T-helper 9 cell (primary cell): ENCODE measurements at places on chromosomes 2 and 18.

DNA sequence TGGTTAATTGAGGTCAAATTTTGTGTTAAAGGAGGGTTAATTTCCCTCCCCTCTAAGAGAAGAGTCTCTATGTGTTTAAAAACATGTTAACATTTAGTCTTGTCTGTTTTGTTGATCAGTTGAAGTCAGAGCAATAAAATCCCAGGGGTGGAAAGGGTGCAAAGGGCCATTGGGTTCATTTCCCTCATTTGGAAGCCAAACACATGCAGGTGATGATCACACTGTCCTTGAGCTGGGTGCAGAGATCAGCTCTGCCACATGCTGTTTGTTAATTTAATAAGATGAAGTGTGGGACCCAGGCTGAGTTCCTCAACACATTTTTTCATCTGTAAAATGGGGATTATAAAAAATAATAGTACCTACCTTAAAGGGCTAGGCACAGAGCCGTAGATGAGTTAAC is 260.9 kb downstream of the LPIN1 start:
- DNase-seq = no peak

- no peak for DNase-seq
These were observed 6.0 kb upstream of the ARL4C start for GRCh38 chr2:234502919-234503285.

- DNase-seq = no peak
These were observed 31.7 kb upstream of the CYBRD1 start for GRCh38 chr2:171490577-171490976.

GRCh38 chr2:201191132-201191875 is 8.4 kb downstream of the CASP10 start:
- DNase-seq = no peak

GRCh38 chr2:241138471-241138870 is 10.8 kb downstream of the PASK start:
- no peak for DNase-seq

GRCh38 chr2:46500801-46501200 is 21.4 kb downstream of the TMEM247 start:
- no peak for DNase-seq

DNA sequence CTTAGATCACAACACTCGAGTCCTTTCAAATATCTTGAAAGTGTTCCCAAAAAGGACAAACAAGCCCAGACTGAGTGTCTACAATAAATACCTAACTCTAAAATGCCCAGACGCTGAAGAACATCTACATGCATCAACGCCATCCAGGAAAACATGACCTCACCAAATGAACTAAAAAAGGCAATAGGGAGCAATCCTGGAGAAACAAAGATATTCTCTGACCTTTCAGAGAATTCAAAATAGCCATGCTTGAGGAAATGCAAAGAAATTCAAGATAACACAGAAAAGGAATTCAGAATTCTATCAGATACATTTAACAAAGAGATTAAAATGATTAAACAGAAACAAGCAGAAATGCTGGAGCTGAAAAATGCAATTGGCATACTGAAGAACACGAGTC is 61.2 kb upstream of the CHN1 start:
- DNase-seq = no peak

GRCh38 chr2:116510117-116510671 is 1304.3 kb upstream of the DDX18 start:
- DNase-seq = no peak
